ENCODE measurements at places on chromosomes 5 and 9.

- no peak for DNase-seq
- no peak overlapping the region for H3K4me3 ChIP-seq
- peaks cover 28% of the 10 kb centered on the region for H3K4me1 ChIP-seq
- H3K27ac ChIP-seq = no peak overlapping the region
- H3K36me3 ChIP-seq = peaks cover 14% of the 10 kb centered on the region
Observed at GRCh38 chr5:1797855-1798254, 1.8 kb downstream of the MRPL36 start.

GRCh38 chr9:106619211-106619610 is 243.8 kb upstream of the ZNF462 start:
- H3K4me3 ChIP-seq = no peak overlapping the region
- no peak overlapping the region for H3K27ac ChIP-seq

DNA sequence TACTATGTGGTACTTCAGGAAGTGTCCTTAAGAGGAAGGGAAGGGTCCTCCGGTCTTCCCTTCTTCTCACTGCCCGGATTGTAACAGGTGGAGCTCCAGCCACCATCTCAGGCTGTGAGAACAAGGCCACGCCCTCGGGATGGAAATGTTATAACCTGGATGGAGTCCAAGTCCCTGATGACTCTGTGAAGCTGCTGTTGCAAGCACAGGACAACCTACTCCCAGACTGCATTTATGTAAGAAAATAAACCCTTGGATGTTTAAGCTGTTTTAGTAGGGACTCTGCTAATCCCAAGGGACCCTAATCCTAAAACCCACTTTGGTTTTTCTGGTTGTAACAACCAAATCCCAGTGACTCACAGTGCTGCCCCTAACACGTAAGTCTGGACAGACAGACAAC is 221.6 kb downstream of the ACTL7B start:
- no peak overlapping the region for H3K4me3 ChIP-seq
- DNase-seq = no peak
- H3K27me3 ChIP-seq = no peaks in the 10 kb centered on the region
- no peaks in the 10 kb centered on the region for H3K36me3 ChIP-seq

GRCh38 chr9:127733614-127734013 is 1.5 kb downstream of the TOR2A start:
- no peak for DNase-seq
- H3K27ac ChIP-seq = no peak overlapping the region
- H3K36me3 ChIP-seq = peaks cover 4% of the 10 kb centered on the region
- no peaks in the 10 kb centered on the region for H3K27me3 ChIP-seq

DNA sequence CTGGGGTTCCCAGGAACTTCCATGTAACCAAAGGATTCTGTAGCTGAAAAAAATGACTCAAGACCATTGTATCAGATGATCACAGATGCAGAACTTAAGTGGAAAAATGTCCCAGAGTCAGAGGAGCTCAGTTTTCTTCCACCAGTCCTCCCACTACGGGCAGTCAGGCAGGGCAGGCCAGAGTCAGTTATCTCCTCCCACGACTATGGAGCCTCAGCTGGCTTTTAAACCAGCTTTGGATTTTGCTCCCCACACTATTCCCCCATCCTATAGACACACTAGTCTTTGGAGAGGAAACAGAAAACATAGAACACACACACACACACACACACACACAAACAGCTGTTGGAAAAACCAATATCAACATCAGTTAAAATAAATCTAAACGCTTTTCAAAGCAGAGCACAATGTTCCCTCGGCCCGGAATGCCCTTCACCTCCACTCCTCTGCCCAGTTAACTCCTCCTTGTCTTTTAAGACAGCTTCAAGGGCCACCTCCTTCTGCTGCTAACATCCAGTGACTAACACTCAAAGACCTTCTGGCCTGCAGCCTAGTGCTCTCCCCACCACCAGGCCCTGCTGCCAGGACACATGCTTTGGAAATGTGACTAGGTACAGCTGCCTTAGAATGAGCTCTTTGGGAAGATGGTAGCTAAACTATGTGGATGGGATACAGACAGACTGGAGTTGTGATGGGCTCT is 56.8 kb downstream of the NIPAL4 start:
- no peak overlapping the region for H3K27ac ChIP-seq
- H3K4me1 ChIP-seq = peaks cover 16% of the 10 kb centered on the region
- no peaks in the 10 kb centered on the region for H3K27me3 ChIP-seq
- H3K36me3 ChIP-seq = no peaks in the 10 kb centered on the region

- H3K4me3 ChIP-seq = no peak overlapping the region
- H3K27ac ChIP-seq = no peak overlapping the region
- H3K36me3 ChIP-seq = no peaks in the 10 kb centered on the region
Observed at GRCh38 chr9:20636888-20637440, 14.7 kb upstream of the MLLT3 start.

DNA sequence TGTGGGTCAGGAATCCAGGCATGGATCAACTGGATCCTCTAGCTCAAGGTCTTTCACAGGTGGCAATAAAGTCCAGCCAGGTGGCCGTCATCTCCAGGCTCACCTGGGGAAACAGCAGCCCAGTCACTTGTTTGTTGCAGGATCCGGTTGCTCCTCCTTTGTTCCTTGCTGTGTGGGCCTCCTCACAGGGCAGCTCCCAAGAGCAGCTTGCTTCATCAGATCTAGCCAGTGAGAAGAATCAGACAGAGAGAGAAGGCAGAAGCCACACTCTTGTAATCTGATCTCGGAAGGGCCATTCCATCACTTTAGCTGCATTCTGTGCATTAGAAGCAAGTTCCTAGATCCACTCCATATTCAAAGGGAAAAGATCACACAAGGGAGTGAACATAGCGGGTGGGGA is 3.2 kb upstream of the HSD17B3 start:
- no peak overlapping the region for H3K27ac ChIP-seq
- no peak for DNase-seq
- no peak overlapping the region for H3K4me3 ChIP-seq
- H3K4me1 ChIP-seq = no peaks in the 10 kb centered on the region
